Bronchial smooth muscle cell (primary cell): ENCODE measurements at places on chromosomes 6 and 20. TPM values are rescaled to one million over a fixed set of nuclear protein-coding genes. Genes with fewer than 3 reads are reported as not detected.

The LAMP5 gene
- not detected in 2 replicates for total RNA-seq

The SMOC2 gene
- total RNA-seq, result not detected in 2 replicates

The PLN gene
- total RNA-seq, result under 0.01 TPM in 1 of 2 replicates, not detected in the other

The ROS1 gene
- under 0.01 TPM in 2 replicates for total RNA-seq

The GMDS gene
- 6.8 and 8.7 TPM in 2 replicates for total RNA-seq

The FNDC1 gene
- 0.16 and 0.60 TPM in 2 replicates for total RNA-seq

The LY6G6C gene
- not detected in 2 replicates for total RNA-seq

The DLK2 gene
- 0.26 and 0.63 TPM in 2 replicates for total RNA-seq

The ZSCAN31 gene
- total RNA-seq, result 38.8 and 53.0 TPM in 2 replicates

The MOG gene
- total RNA-seq, result not detected in 2 replicates

The AVP gene
- not detected in 2 replicates for total RNA-seq

The C6orf141 gene
- total RNA-seq, result 0.17 and 0.79 TPM in 2 replicates

The KCNB1 gene
- total RNA-seq, result under 0.01 and 0.17 TPM in 2 replicates

The SAPCD1 gene
- total RNA-seq, result 0.26 and 1.3 TPM in 2 replicates

The TSPO2 gene
- total RNA-seq, result not detected in 2 replicates

The C20orf141 gene
- total RNA-seq, result 0.32 TPM in 1 of 2 replicates, not detected in the other

The CDC5L gene
- 15.3 and 18.4 TPM in 2 replicates for total RNA-seq

The NRSN1 gene
- under 0.01 TPM in 1 of 2 replicates, not detected in the other for total RNA-seq

The SLC17A2 gene
- total RNA-seq, result not detected in 2 replicates

The ULBP2 gene
- 1.9 and 2.9 TPM in 2 replicates for total RNA-seq

The APCDD1L gene
- 2.7 and 4.1 TPM in 2 replicates for total RNA-seq

The THBD gene
- total RNA-seq, result 5.7 and 34.8 TPM in 2 replicates

The GLP1R gene
- total RNA-seq, result not detected in 2 replicates

The IMPG1 gene
- not detected in 2 replicates for total RNA-seq

The CNR1 gene
- under 0.01 TPM in 1 of 2 replicates, not detected in the other for total RNA-seq

The SLC22A2 gene
- not detected in 2 replicates for total RNA-seq

The SMIM13 gene
- total RNA-seq, result 3.2 and 3.5 TPM in 2 replicates

The SOBP gene
- total RNA-seq, result 3.9 and 6.3 TPM in 2 replicates

The OR2B3 gene
- not detected in 2 replicates for total RNA-seq

The LY6G6D gene
- total RNA-seq, result 0.47 TPM in 1 of 2 replicates, not detected in the other

The PRDM13 gene
- not detected in 2 replicates for total RNA-seq

The BPI gene
- 0.17 and 0.32 TPM in 2 replicates for total RNA-seq

The BEND6 gene
- total RNA-seq, result 9.6 and 13.1 TPM in 2 replicates

The CLVS2 gene
- under 0.01 TPM in 1 of 2 replicates, not detected in the other for total RNA-seq

The PRL gene
- not detected in 2 replicates for total RNA-seq

The LRRC73 gene
- 0.47 and 0.60 TPM in 2 replicates for total RNA-seq

The PTPRK gene
- 51.5 and 79.5 TPM in 2 replicates for total RNA-seq

The MYLK4 gene
- total RNA-seq, result 0.32 and 0.52 TPM in 2 replicates

The SNX5 gene
- 75.5 and 88.9 TPM in 2 replicates for total RNA-seq

The PDE10A gene
- total RNA-seq, result 1.3 and 6.8 TPM in 2 replicates

The SEC63 gene
- total RNA-seq, result 17.9 and 24.3 TPM in 2 replicates

The MUCL3 gene
- not detected in 2 replicates for total RNA-seq

The SLC22A16 gene
- not detected in 2 replicates for total RNA-seq

The HLA-DRB5 gene
- not detected in 2 replicates for total RNA-seq

The CALHM6 gene
- 0.79 TPM in 1 of 2 replicates, not detected in the other for total RNA-seq

The PHACTR3 gene
- not detected in 2 replicates for total RNA-seq

The ELOVL2 gene
- total RNA-seq, result not detected in 2 replicates

The PSORS1C2 gene
- not detected in 2 replicates for total RNA-seq

The PKHD1 gene
- not detected in 2 replicates for total RNA-seq

The RTEL1 gene
- 7.7 and 9.9 TPM in 2 replicates for total RNA-seq

The BPIFB4 gene
- total RNA-seq, result not detected in 2 replicates
